ENCODE measurements at places on chromosomes 12 and 14.

DNA sequence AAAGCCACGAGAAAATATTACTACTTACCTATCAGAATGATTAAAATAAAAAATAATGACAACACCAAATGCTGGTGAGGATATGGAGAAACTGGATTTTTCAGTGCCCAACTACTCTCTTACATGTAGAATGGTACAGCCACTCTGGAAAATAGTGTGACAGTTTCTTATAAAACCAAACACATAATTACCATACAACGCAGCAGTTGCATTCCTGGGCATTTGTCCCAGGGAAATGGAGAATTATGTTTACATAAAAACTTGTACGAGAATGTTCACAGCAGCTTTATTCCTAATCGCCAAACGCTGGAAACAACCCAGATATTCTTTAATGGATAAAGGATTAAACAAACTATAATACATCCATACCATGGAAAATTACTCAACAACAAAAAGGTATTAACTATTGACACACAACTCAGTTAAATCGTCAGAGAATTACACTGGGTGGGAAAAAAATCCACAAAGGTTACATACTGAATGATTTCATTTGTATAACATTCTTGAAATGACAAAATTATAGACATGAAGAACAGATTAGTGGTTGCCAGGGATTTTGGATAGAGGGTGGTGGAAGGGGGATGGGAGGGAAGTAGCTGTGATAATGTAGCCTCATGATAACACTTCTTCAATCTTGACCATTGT, 35.4 kb downstream of the TAOK3 start:
- DNase-seq: no peak

DNA sequence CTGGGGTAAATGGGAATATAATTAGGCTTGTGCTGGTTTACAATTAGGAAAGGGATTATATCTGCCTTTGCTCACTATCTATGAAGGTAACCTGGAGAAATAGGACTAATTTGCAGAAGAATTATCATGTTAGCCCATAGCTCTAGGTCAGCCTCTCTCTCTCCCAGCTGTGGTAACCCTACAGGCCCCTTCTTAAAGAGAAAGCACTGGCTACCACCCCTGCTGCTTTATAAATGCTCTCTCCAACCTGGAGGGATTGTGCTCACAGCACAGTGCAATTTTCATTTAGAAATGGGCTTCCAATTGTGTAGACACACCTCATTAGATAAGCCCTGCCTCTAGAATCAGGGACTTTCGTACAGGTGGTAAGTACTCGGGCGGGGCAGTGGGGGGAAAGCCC, 22.7 kb upstream of the MGST1 start:
- no peak for DNase-seq

DNA sequence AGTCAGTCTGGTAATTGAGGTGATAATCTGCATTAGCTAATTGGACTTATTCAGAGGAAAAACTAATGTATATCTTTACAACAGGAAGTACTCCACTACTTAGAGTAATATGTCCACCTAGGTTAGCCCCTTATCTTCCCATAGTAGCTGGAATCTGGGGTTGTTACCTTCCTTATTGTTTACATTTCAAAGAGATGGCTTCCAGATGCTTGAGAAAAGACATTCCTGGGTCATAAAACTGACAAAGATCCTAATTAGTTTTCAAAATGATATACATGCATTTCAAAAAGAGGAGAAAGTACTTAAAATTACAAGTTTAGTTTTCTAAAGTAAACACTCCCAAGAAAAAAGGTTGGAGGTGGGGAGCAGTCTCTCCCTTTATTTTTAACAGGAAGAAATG, 78.1 kb downstream of the RPL10L start:
- no peak for DNase-seq

DNA sequence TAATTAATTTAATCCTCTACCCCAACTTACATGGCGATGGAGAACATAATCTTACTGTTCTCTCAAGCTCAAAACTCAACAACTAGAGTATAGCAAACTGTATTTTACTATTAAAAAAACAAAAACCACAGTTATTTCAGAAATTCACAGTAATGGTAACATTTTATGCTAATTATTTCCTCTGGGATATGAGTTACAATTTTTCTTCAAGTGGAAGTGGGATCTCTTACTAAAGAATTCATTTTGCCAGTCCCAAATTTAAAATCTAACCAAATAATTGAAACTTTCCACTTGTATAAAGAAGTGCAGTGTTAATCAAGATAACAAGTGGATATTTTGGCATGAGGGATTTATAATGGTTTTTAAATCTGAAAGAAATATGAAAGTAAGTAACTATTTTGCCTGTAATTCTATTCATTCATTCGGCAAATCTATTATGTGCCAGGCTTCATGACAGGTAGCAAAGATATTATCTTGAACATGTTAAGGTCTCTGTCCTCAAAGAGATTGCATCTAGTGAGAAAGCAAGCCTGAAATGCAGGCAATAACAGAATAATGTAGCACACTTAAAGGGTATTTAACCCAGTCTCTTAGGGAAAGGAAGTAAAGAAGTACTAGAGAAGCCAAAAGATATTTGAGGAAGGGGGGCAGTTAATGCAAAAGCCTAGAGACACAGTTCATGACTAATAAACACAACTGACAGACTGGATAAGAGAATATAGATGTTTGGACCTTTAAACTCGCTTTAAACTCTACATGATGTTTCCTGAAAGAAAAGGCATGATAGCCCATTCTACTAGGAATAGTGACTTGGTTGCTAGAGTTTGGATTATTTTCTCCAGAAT, 44.0 kb downstream of the TAOK3 start:
- no peak for DNase-seq

GRCh38 chr14:80110721-80111120, 100.6 kb downstream of the DIO2 start:
- DNase-seq: no peak

DNA sequence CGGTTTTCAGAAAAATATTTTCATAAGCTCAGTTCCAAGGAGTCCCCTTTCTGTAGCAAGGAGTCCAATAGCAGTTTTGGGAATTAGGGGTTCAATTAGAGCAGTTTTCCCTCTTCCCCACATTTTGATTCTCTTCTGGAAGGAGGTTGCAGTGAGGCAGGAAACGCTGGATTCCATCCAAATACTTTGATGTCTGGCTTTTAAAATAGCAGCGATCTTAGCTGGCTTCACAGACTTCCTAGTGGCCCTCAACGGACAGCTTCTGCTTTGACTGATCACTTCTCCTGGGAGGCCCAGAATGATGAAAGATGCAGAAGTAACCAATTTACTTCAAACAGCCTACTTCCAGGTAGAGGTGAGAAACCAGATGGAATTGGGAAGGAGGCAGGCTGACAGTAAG, 63.1 kb downstream of the C12orf75 start:
- DNase-seq: no peak

GRCh38 chr14:101090976-101091375, 187.5 kb upstream of the RTL1 start:
- DNase-seq: no peak

- no peak for DNase-seq
Measured at GRCh38 chr14:96267916-96268315, 11.9 kb downstream of the BDKRB1 start.

GRCh38 chr12:105729926-105730325, 399.4 kb downstream of the C12orf75 start:
- DNase-seq: no peak

DNA sequence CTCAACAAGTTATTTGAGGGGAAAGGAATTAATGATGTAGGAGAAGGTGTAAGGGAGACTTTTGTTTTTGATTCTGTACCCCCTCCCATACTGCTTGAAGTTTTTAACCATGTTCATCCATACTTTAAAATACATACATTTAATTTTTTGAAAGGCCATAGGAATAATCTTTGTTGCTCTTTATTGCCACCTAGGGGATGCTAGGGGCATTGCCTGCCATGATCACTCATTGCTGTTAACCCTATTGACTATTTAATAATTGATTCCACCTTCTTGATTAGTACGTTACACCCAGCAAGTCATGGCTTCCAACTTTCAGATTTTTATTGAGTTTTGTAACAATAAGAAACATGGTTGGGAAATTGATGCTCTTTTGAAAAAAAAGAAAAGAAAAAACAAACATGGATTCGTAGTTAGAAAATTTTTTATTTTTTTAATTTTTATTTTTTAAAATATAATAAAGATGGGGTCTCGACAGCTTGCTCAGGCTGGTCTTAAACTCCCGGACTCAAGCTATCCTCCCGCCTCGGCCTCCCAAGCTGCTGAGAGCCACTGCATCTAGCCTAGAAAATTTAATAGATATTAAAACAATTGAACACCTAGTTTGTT, 8.5 kb upstream of the PRKAB1 start:
- DNase-seq: peak; percentile 13

DNA sequence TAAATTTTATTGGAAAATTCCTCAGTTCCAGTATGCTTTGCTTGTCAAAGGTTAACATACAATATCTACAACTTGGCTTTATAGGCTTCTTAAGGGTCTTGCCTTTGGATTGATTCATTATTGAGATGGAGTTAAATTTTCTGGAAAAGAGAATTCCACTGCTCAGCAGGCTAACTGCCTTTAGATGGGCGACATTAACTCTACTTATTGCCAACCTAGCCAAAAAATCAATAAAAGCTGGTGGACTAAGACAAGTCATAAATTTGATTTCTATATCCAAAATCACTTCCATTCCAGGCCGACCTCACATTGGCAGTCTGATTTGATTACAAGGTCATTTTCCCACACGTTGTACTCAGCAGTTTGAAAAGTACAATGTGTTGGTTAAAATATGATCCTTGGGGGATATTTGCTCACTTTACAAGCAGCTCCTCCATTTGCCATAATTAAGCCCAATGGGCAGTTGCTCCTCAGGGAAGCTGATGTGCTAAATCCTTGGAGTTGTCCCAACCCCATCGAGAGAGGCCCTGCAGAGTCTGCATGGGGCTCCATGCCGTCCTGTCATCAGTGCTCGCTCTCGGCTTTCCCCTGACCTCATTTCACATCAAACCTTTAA, 36.1 kb upstream of the CRY1 start:
- no peak for DNase-seq

GRCh38 chr12:121830134-121830533, 26.3 kb downstream of the SETD1B start:
- no peak for DNase-seq

- DNase-seq: no peak
Measured at GRCh38 chr14:99756796-99757195, 36.4 kb upstream of the EML1 start.

Measured in stimulated activated CD4-positive, alpha-beta T cell treated with anti-CD3 and anti-CD28 coated beads, Interleukin-4, amount 100 ng/mL, for 4 hours (primary cell).